ENCODE measurements at places on chromosomes 5 and 9.

DNA sequence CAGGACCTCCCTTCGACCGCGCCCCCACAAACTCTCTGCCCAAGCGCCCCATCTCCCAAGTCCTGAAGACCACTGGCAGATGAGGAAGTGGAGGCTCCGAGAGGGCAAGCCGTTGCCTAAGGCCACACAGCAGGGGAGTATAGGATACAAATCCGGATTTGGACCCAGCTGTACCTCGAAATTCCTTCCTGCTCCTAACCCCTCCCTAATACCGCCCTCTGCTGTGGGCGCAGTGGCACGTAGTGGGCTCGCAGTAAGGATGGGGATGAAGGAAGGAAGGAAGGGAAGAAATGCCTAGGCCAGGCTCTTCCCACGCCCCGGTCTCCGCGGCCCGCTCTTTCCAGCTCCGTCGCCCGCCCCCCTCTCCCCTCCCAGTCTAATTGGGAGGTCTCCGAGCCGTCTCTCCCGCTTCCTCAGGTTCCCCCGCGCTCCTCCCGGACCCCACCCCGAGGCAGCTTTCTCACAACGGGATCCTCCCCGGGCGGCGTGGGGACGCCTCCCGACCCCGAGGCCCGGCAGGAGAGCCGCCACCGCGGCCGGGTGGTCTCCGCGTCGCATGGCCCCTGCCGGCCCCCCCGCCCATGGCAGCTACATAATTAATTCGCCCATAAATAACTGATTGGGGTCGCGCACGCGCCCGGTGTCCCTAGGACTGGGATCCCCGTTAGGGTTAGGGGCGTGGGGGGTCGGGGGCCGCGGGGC lies 138.9 kb downstream of the C9orf50 start:
- no peak for DNase-seq

DNA sequence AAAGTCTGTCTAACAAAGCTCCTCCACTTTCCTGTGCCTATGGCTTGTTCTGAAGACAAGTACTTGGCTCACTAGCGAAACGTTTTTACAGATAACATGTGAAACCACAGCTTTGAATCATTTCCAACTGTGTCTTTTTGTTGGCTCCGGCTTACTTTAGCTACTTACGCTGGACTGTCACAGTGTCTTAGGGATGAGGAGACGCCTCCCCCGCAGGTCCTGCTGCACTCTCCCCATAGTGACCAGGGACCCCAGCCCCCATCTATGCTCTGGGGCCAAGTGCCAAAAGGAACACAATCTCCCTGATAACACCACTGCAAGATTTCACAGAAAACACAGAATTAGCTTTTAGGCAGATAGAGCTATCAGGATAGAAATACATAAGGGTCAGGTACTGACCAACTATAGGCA lies 219.1 kb downstream of the ADAMTS6 start:
- no peak for DNase-seq

- no peak for DNase-seq
These were observed 266.4 kb downstream of the ZNF608 start for GRCh38 chr5:124480022-124480421.

DNA sequence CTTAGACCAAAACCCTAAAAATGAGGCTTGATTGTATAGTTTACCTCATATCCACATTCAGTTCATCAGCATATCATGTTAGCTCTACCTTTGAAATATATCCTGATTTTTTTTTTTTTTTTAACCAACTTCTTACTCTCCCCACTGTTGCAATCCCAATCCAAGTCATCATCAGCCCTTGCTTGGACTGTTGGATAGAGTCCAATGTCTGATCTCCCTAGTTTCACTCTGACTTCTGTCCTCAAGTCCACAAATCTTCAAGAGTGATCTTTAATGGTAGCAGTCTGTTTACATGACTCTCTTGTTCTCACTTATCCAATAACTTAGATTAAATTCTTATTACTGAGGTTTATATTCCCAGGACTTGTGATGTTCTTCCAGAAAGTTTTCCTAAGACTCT lies 30.8 kb downstream of the NAA35 start:
- DNase-seq = no peak

DNA sequence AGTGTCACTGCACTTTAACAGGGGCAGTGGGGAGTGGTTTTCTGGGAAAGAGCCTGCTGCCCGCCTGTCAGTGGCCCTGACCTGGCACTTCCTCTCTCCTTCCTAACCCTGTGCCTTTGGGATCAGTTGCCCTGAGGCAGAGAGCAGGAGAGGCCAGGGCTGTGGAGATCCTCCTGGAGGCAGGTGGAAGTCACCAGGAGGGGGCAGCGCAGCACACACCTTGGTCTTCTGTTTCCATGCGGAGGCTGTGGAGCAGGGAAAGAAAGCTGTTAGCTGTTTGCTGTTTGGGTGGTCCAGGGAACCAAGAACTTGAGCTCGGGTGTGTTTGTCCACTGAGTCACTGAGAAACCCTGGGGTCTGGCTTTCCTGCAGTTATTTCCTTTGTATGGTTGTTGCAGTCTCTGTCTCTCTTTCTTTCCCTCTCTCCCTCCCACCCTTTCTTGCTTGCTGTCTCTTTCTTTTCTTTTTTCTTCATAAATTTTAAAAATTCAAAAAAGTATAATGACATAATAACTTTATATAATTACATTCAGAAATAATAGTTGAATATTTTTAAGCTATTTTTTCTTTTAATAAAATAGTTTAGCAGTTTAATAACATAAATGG lies 28.1 kb downstream of the NTRK2 start:
- no peak for DNase-seq

DNA sequence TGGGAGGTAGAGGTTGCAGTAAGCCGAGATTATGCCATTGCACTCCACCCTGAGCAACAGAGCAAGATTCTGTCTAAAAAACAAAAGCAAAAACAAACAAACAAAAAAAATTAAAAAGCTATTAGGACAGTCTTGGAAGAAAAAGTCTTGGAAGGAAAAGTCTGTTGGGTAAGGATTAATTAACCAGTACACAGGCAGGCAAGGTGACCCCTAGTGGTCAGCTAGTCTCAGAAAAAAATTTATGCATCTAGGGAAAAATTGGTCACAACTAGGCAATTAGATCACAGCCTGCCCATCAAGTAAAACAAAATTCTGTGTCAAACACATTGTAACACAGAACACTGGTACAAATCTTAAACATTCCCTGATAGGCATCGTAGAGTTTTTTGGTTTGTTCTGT lies 6.7 kb upstream of the ANKRD18B start:
- DNase-seq = no peak

GRCh38 chr9:126781186-126782052 lies 23.4 kb upstream of the ZBTB43 start:
- DNase-seq = peak; percentile 84

GRCh38 chr9:128128836-128129590 lies 1.5 kb upstream of the PTGES2 start:
- DNase-seq = no peak

- no peak for DNase-seq
These were observed 136.2 kb downstream of the BARX1 start for GRCh38 chr9:93818827-93819472.

GRCh38 chr9:113600023-113600823 lies 136.7 kb downstream of the RGS3 start:
- no peak for DNase-seq

DNA sequence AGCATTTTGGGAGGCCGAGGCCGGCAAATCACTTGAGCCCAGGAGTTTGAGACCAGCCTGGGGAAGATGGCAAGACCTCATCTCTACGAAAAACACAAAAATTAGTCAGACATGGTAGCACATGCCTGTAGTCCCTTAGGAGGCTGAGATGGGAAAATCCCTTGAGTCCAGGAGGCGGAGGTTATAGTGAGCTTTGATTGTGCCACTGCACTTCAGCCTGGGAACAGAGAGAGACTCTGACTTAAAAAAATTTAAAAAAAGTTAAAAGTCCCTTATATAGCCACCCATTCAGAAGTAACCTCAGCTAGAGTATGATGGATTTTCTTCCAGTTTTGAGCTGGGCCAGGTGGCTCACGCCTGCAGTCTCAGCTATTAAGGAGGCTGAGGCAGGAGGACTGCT lies 72.4 kb downstream of the UGCG start:
- DNase-seq = no peak

GRCh38 chr9:107488375-107489143 lies 1.0 kb downstream of the KLF4 start:
- no peak for DNase-seq

- no peak for DNase-seq
These were observed 50.7 kb downstream of the ITGA2 start for GRCh38 chr5:53039855-53040254.

Data from activated naive CD4-positive, alpha-beta T cell (primary cell).